ENCODE measurements at places on chromosomes 12 and 14.

- no peak for DNase-seq
These were observed 568 bp upstream of the SIVA1 start for GRCh38 chr14:104752423-104752734.

DNA sequence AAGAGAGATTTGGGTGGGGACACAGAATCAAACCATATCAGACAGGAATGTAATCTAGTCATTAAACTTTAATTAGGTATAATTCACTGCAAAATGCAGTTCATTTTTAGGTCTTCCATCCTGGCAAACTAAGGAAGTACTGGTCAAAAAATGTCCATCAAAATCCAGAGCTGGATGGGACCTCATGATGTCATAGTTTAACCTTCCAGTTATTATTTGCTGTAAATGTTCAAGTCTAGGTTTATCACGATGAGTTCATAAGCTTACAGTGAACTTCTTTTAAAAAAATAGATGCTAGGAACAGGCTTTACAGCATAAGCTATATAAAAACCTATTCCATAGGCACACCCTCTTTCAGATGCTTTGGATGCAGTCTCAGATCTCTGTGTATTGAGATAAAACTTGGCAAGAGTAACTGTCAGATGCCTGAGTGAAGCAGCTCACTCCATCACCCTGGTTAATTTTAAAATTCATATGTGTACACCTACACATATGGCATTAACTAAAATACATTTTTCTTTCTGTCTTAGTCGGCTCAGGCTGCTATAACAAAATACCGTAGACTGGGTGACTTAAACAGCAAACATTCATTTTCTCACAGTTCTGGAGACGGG, 7.9 kb downstream of the SSPN start:
- DNase-seq = no peak

DNA sequence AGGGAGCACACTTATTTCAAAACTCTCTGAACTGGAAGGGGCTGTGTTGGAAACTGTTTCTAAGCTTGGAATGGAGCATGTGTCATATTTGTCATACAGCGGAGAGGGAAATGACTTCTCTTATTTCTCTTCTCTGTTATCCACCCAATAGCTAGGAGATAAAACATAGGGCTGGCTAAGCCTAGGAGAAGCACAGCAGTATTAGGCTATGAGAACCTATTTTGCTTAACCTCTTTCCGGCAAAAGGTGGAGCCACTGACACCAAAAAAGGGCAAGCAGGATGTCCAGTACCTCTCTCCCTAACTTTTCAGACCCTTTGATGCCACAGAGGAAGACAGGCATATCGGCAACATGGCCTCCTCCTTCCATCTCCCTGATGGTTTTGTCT, 148.3 kb downstream of the CRADD start:
- DNase-seq = no peak

DNA sequence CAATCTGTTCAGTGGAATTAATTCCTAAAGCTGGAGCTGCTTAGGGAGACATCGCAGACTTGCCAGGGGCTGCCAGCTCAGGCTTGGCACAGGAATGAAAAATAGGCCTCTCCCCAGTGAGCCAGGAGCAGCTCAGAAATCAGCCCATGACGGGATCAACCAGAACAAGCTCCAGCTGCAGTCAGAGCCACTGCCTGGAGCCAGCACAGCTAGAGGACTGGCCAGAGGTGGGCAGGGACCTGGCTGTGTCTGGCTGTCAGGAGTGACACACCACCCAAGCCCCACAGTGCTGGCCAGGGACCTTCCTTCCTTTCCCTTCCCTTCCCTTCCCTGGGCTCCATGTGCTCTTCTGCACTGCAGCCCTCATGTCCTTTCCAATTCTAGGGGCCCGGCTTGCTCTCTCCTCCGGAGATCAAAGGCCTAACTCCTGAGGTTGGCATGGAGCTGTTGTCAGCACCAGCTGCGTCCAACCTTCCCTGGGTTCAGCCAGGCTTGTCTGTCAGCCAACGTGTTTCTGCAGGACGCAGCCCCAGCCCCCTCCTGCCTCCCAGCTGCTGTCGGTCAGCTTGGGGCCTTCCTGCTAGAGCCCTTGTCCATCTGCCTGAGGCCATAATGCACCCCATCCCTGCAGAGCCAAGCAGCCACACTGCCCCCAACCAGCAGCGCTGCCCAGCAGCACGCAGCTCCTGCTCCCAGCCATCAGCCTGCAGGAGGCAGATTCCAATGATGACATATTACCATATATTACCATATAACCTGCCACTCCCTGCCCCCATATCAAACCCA, 149.3 kb downstream of the CALM1 start:
- DNase-seq = no peak

- no peak for DNase-seq
These were observed 20.2 kb upstream of the DUSP16 start for GRCh38 chr12:12582895-12583303.

DNA sequence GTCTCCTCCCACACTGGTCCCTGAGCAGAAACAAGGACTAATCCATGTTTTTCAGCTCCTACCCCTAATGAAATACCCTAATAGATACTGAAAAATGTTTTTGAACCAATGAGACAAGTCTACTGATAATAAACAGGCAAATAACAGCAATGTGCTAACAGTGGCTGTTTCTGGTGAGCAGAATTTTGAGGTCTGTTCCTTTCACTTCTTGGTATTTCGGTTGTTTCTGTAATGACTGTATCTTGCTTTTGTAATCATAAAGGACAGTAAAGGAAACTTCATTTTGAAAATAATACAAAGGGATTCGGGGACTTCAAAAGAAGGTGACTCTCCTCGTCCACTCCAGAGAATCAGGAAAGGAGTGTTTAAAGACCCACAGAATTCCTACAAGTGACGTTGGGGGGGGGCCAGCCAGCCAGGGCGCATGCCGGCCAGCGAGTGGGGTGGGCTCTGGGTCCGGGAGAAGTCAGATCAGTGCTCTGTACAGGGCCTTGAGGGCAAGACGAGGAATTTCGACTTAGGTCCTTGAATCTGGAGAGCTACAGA, 1.1 kb upstream of the CD9 start:
- no peak for DNase-seq

DNA sequence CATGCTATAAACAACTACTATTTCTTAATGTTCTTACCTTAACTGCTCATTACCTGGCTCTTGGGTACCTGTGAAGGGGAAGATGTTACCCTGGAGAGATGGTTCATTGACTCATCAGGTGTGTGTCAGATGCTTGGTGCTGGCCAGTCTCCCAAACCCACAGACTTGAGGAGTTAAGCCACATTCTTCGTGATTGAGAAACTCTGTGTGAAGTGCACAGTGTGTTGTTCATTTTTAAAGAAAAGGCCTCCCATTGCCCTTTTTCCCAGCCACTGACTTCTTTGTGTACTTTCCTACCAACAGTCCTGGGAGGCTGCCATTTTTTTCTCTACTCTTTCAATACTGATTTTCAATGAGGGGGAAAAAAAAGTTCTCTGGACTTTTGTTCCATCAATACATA, 3.2 kb downstream of the MGST1 start:
- DNase-seq = peak; percentile 43
